ENCODE measurements at places on chromosomes 4 and X.
A peak's percentile ranks its signal among the peaks of the same experiment; 100 is the strongest.

DNA sequence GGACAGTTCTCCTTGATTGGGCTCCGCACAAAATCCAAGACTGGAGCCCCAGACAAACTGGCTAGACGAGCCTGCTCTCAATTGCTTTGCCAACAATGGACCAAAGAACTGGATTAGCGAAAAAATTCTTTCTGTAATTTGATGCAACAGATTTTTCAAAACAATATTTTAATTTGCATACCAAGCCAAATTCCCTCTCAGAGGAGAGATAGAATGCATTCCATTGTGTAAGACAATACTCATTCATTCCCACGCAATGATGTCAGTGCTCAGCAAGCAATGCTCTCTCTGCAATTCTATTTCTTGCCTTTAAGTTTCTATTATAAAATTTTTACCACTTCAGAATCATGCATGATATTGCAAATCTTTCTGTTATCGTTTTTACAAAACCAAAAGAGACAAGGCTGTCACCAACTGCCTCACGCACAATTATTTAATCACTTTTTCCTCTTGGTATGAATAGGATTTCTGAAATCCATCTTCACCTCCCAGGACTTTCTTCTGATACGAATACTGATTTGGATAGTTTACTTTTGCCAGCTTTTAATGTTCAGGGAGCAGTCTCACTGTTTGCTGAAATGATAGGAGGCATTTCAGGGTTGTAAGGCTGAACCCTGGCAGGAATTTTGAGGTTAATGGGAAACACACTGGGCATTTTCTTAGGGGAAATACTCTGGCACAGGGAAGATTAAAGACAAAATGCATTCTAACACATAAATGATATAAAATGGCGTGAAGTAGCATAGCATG is 46.1 kb upstream of the HCCS start:
- peak; percentile 86 for DNase-seq

DNA sequence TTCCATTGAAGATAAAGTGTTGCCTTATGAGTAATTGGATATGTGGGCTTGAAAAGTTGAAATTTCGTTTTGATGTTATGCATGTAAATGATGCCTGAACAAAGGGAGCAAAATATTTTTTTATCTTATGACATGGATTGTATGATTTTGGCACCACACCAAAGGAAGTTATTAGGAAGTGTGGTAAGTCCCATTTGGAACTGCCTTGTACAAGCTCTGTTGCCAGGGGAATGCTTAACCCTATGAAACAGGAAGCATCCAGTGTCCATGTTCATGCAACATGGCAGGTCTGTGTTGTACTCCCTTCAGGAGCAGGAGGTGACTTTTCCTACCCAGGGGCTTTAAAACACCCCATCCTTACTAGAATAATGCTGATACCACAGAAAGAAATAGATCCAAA is 13.2 kb downstream of the SMPX start:
- no peak for DNase-seq

DNA sequence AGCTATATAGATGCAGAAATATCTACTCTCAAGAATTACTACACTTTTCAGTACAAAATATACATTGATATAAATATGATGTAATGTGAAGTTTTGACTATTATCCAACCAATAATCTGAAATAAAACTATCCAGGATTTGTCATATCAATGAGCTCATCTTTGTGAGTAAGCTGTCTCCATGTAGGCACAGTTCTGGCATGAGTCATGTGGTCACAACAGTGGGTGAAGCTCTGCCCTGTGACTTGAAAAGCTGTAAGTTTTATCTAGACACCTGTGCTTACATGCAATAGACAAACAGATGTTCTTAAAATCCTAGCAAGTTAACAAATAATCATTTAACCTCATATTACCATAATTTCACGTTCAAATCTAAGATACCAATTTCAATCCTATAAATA is 192.7 kb downstream of the GABRG1 start:
- DNase-seq, result no peak

- no peak for DNase-seq
Observed at GRCh38 chrX:148634591-148634990, 134.2 kb downstream of the AFF2 start.

- no peak for DNase-seq
Observed at GRCh38 chr4:105510245-105510644, 36.4 kb upstream of the PPA2 start.

GRCh38 chrX:103688946-103689345 is 2.4 kb upstream of the MORF4L2 start:
- DNase-seq, result no peak

DNA sequence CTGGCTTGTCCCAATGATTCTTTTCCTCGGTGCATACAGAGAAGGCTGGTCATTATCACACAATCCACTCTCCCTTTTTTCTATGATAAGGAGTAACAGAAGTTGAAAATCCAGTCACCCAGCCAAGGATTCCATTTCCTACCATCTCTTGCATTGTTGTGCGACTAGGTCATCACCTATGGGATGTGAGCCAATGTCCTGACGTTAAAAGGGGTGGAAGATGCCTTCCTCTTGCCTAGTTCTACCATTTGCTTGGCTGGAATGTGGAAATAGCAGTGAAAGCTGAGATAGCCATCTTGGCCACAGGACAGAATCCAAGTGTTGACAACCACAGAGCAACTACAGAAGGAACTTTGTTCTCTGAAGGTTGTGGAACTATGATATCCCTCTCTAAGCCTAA is 132.2 kb upstream of the KIT start:
- DNase-seq, result peak; percentile 98

GRCh38 chrX:38987198-38987651 is 186.0 kb downstream of the MID1IP1 start:
- no peak for DNase-seq

- DNase-seq, result no peak
Observed at GRCh38 chr4:186737427-186737826, 13.8 kb upstream of the FAT1 start.

DNA sequence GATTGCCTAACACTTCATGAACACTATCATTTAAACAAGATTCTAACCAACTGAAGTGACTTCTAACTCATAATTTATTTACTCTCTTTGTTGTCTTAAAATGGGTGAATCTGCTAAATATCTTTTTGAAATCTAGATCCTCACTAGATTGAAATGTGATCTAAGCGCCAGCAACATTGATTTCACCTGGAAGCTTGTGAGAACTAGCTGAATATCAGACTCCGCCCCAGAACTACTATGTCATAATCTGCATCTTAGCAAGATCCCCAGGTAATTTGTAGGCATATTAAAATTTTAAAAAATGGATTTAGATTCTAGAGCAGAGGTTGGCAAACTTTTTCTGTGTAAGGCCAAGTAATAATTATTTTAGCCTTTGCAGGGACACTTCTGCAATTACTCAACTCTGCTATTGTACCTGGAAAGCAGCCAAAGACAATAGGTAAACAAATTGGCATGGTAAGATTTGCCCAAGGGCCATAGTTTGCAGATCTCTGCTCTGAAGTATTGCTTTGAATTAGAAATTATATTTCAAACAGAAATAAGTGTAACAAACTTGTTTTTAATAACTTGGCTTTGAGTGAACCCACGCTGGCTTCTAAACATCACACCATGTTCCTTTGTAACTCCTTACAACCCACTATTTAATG is 121.5 kb downstream of the REELD1 start:
- no peak for DNase-seq

DNA sequence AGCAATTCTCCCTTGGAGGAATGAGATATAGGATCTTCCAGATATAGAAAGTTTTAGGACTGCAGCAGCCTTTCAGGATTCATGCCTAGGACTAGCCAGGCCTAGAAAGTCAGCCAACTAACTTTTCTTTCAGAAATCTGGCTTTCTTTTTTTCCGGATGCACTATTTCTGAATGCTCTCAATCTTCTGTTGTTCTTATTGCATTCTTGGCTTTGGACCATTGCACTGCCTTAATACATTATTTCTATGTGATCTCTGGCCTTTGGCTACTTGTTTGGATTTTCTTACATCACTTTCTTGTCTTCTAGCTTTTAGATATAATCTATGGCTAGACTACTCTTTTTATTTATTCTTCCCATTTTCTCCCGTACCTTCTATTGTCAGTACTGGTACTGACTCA is 813.1 kb upstream of the HTR2C start:
- DNase-seq, result no peak

DNA sequence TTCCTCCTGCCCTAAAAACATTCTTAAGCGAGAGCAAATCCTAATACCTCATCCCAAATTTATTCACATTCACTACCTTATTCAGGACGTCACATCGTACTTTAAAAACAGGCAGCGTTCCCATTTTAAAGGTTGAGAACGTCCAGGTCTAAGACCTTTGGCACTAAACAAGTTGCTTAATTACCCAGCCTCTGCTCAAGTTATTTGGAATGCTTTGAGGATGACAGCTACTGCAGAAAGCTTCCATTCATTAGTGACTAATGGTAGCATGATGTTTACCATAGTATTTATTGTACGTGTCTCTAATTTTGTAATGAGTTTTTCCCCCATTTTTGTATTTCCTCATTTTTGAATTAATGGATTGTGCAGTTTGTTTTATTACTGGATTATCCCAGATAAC is 1.5 kb downstream of the USP38 start:
- DNase-seq, result peak; percentile 77

- DNase-seq, result no peak
Observed at GRCh38 chr4:2436301-2436700, 17.5 kb downstream of the CFAP99 start.

- DNase-seq, result no peak
Observed at GRCh38 chrX:134741746-134742145, 83.5 kb upstream of the PLAC1 start.

DNA sequence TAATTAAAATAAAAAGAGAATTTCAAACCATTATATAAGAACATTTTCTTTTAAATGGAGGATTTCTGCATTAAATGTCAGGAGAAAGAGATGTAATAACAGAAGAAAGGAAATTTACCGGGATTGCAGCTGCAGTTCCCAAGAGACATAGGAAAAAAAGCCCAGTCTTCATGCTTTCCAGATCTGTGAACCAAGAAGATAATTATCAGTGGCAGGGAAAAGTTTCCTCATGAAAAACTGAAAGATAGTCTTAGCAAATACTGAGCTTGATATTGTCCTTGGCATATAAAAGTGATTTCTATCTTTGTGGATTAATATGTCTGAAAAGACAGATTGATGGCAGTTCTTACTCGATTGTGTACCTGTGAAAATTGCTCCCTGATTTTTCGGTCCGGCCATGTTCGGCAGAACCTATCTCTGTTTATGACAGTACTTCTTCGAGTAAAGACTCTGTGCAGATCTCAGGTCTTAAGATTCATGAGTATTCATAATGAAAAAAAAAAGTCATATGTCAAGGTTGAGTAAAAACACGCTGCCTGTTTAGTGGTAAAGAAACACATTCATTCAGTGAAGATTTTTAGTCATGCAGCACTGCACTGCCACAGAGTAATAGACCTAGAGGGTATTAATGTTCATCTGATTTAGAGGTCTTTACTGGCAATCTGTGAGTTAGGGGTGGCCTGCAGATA is 29.6 kb downstream of the SPARCL1 start:
- DNase-seq, result no peak

DNA sequence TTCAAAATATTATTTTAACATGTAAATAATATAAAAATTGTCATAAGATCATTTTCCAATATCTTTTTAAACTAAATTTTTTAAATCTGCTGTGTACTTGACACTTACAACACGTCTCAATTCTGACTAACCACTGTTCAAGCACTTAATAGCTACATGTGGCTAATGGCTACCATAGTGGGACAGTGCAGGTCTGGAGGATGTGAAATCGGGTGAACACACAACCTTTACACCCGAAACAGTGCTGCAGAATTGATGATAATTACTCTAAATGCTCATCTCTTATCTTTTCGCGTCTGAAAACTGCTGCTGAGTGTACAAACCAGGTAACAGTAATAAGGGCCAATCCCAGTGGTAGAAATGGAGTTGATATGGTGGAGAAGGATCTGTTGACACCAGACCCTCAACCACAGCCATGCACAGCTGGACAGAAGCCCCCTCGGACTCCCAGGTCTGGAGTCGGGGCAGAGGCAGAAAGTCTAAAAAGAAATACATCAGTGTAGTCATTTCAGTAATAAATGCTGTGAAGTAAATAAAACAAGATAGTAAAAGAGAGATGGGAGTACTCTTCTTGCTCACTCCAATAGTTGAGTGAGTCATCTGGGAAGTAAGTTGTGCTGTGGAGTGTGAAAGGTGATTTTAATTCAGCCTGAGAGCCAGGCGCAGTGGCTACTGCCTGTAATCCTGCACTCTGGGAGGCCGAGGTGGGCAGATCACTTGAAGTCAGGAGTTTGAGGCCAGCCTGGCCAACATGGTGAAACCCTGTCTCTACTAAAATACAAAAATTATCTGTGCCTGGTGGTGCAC is 150.0 kb downstream of the CBR4 start:
- DNase-seq, result no peak

- no peak for DNase-seq
Observed at GRCh38 chr4:142516686-142517526, 329.2 kb downstream of the INPP4B start.

GRCh38 chrX:135295238-135295943 is 13.9 kb upstream of the ETDC start:
- DNase-seq, result peak; percentile 3

- DNase-seq, result no peak
Observed at GRCh38 chr4:19735012-19735411, 516.7 kb upstream of the SLIT2 start.

- no peak for DNase-seq
Observed at GRCh38 chr4:108850219-108850649, 87.4 kb upstream of the ETNPPL start.

DNA sequence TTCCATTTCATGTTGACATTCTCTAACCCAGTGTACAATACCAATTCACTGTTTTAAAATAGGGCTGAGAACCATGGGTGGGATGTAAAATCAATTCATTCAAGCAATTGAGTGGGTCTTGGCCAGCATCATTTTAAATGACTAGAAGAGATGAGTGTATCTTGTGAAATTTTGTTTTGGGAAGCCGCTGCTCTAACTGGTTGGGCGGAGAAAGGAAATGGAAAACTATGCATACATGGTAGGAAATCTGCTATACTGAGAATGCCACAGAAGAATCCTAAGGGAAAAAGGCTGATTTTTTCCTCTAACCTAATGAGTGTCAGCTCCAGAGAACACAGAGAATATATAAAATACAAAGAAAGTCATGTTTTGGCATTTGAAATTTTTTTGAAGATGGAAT is 54.8 kb upstream of the DCLK2 start:
- no peak for DNase-seq

- DNase-seq, result peak; percentile 95
Observed at GRCh38 chr4:140150636-140150885, 3.4 kb downstream of the MAML3 start.

GRCh38 chr4:98612318-98613250 is 45.8 kb downstream of the TSPAN5 start:
- no peak for DNase-seq

DNA sequence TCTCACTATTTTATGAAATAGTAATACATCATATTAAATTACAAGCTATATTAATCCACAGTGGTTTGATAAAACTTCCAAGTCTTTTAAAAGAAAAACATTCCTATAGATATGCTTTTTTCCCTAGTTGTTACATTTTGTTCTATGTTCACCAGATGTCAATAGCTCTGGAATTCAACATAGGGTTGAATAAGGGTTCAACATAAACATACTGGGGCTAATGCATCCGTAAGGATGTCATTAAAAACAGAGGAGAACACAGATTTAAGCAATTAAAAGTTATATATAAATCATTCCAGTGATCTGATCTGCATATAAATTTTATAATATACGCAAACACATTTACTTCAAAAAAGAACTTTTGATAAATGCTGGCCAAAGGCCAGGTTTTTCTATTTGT is 32.5 kb downstream of the SULT1B1 start:
- no peak for DNase-seq

All from trophoblast cell (in vitro differentiated cells and primary cell).